ENCODE measurements at places on chromosomes 6 and 20.

GRCh38 chr20:36932476-36933426 lies 18.8 kb downstream of the SAMHD1 start:
- no peak for DNase-seq

- no peak for DNase-seq
Observed at GRCh38 chr6:11381801-11382513, 149.5 kb upstream of the NEDD9 start.

DNA sequence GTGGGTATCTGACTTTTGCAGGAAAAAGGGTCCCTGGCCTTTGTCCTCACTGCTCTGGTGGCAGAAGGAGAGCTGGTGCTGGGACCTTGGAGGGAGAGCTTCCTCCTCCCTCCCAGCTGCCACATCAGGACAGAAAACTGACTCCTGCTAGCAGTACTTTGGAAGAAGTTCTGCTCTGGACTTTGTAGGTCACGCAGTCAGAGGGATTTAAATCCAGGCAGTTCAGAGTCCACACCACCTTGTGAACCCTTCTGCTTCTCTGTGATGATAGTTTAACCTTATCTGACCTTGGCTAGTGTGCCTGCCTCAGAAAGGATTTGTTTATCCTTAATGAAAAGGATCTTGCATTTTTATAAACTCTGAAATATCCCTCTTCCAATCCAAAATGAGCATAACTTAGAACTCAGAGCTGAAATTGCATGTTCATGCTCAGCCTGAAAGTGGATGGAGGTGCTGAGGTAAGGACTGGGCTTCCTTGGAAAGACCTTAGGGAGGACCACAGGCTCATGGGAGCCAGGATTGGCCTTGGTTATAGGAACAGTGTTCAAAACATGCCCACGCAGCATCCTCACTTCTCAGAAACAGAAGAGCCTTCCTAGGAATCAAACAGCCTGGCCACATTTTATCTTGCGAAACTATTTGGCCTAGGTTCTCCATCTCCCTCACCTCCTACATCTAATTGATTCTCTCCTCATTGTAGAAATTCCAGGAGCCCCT lies 123.9 kb upstream of the SASH1 start:
- no peak for DNase-seq

DNA sequence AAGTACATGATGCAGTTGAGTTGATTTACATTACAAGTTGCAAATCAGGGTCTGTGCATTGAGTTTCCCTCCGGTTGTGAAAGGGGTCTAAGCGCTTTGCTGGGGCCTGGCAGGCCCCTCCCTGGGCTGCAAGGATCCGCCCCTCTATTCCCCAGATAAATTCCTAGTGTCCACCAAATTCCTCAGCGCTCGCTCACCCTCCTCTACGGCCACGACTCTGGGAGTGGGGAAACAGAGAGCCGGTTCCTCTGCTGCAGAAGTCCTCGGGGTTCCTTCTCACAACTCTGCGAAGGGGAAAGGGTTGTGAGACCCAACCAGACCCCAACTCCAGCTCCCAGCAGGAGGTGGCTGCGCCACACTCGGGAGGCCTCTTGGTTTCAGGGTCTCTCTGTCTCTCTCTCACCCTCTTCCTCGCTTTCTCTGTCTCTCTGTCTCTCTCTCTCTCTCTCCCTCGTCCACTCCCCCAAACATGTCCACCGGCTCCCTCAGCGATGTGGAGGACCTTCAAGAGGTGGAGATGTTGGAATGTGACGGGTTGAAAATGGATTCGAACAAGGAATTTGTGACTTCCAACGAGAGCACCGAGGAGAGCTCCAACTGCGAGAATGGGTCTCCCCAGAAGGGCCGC lies at the start of gene TCF21:
TSS of gene TCF21 (plus strand) at position 185 of the 628 bp plus-strand sequence. CDS start at position 470, 285 bp downstream.
- no peak for DNase-seq

DNA sequence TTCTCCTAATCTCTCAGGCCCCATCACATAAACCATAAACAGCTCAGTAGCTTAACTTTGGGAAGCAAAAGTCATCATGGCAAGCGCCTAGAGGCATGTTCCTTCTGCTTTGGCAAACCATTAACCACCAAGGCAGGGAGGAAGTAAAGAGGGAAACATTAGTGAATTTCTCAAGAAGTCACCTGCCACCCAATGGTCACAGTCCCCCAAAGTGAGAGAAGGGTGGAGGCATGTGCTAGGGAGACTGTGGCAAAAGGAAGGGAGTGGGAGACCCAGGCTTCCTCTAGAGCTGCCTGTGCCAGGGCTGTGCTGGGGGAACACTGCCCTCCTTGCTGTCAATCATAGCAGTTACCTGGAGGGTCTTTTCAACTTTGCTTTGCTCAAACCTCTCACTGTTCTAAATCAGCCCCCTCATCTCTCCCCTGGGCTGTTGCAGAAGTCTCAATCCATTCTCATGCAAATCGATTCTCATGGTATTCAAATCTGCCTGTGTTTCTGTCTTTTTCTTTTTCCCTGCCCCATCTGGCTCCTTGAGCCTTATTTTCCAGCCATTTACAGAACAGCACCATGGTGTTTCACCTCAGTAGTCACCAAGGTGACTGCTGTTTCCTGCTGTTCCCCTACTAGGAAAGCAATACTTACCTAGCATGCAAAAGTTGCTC lies 1.8 kb upstream of the RNF24 start:
- no peak for DNase-seq

DNA sequence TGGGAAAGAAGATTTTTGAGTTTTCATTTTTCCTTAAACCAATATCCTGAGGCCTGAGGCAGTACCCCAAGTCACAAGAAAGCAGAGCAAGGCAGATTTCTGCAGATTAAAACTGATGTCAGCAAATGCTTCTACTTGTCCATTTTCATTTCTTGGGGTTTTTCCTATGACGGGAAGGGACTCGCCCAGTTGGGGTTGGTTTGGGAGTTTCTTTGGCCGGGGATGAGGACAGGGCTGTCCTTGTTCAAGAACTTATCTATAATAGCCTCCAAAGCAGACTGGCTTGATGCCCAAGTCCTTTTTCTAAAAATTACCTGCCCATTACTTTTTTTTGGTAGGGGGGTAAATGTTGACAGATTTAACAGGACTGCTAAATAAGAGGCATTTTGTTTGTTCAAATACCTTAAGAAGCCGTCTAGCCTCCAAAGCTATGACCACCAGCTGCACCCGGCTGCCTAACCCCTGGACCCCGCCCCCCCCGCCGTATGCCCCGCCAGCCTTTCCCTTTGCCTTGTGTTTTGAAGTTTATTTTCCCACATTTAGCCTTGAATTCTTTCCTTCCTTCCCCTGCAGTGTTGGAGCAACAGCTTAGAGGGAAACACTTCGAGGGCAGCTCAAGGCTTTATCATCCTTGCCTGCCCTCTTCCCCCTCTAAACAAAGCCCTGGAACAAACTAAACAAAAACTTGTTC lies 2.5 kb downstream of the KCNK5 start:
- no peak for DNase-seq

- no peak for DNase-seq
Observed at GRCh38 chr20:57627339-57627738, 7.1 kb upstream of the ZBP1 start.

- no peak for DNase-seq
Observed at GRCh38 chr20:8194721-8195120, 62.7 kb downstream of the PLCB1 start.

GRCh38 chr6:142395768-142396231 lies 94.0 kb downstream of the ADGRG6 start:
- DNase-seq: no peak

- DNase-seq: no peak
Observed at GRCh38 chr20:13382786-13383185, 161.7 kb downstream of the ISM1 start.

- no peak for DNase-seq
Observed at GRCh38 chr6:1391800-1392309, 2.5 kb downstream of the FOXF2 start.

DNA sequence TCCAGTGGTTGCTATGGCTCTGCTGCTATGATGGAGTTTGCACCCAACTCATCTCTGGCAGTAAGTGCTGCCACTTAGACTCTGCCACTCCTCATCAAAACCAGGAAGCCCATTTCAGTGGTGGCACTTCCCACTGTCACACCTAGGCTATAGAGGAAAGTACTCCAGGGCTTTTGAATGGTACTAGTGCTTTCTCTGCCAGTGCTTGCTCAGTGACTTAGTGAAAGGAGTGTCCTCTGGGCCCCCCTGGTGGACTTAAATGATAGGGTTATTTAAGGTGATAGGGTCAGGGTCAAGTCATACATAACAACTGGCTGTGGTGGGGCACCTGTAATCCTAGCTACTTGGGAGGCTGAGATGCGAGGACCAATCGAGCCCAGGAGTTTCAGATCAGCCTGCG lies 22.8 kb downstream of the FITM2 start:
- DNase-seq: no peak

- no peak for DNase-seq
Observed at GRCh38 chr20:59912609-59913008, 20.8 kb downstream of the SYCP2 start.

DNA sequence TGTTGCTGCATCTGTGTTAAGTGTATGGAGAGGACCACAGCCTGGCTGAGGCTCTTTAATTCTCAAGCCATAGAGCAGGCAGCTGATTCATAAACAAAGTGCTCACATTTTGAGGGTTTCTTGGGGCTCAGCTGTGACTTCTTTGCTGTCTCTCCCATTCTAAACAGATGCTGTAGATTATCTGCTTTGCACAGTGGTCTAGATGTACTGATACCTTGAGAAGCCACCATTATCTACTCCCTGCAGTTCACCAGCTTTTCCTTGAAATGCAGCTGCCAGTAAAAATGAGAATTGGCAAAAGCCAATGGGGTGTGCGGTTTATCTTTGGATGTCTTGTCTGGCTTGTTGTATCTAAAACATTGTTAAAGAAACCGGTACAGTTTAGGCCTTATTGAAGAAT lies 5.2 kb upstream of the CNR1 start:
- DNase-seq: no peak

DNA sequence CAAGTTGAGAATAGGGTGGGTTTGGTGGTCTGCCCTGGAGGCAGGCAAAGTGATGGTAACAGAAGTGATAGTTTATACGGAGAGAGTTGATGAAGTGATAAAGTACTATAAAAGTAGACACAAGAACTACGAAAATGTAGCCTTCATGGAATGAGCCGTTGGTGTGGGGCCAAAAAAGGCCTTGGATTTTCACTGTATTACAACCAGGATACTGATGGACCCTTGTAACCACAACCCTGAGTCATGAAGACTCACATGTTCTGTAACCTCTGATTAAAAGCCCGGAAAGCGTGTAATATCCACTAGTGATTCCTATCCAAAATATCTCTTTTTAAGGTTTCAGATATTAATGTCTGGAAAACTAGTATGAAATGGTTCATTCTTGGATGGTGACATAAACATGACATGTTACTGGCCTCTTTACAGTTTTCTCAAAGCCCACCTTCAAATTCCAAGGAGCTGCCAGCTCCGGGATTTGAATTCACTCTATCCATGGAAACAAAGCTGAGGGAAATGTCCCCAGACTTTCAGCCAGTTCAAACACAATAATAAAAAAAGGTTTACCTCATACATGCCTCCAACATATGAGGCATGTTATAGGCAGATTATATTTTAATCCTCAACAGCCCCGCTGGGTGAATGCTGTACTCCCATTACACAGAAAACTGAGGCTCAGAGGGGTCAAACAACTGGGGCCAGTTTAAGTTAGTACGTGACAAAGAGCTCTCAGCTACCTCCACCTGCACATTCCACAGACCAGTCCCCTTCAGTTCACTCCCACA lies 55.4 kb downstream of the MRPL14 start:
- no peak for DNase-seq

- DNase-seq: no peak
Observed at GRCh38 chr20:31711179-31712111, 11.2 kb downstream of the BCL2L1 start.

GRCh38 chr6:156720691-156721685 lies 56.2 kb upstream of the ARID1B start:
- DNase-seq: no peak

- no peak for DNase-seq
Observed at GRCh38 chr20:51732096-51732791, 35.9 kb downstream of the ATP9A start.

DNA sequence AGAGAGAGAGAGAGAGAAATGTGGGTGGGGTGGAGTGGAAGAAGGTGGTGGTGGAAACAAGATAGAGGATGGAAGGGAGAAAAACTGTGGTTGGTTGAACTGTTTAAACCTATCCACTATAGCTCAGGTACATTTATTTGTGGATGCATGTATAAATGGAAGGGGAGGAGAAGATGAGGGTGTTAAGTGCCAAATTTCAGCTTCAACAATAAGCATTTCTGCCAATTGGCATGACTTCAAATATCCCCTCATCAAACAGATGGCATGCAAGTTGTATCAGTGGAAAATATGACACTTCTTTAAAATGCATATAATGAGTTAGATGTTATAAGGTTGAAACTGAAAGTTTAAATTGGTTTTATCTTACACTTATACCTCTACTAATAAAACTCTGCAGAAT lies 216.1 kb downstream of the LMBRD1 start:
- no peak for DNase-seq

GRCh38 chr6:169164986-169165385 lies 88.7 kb downstream of the THBS2 start:
- no peak for DNase-seq

DNA sequence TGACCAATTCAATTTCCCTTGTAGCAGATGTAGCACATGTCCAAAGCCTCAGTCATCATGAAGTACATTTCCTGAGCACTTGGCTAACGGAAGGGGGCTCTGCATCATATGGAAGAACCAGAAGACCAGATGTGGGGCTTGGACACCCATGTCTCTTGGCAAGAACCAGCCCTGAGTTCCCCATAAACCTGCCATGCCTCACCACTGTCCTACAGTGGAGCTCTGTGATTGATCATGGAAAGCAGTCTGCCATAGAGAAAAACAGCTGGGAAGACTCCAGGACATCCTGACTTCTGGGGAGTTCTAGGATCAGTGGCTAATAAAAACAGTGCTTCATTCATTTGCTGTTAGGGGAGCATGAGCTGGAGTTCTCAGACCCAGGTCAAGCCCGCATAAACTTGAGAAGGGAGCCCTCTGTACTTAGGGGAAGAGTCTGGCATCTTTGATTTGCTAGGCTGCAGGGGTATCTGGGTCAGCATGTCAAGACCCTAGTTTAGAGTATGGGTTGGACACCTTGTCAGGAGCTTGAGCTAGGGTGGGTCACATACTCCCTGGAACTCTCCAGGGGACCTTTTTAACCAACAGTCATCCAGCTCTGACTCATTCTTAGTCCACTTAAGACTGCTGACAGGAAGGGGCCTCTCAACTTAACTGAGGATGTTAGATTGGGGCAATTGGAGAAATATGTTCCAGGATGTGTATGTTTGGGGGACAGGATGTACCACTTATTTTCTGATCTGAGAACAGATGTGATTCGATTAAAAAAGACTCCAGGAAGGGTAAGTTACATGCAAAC lies 26.3 kb upstream of the TRAM2 start:
- no peak for DNase-seq

GRCh38 chr20:49179368-49180277 lies 8.5 kb downstream of the STAU1 start:
- no peak for DNase-seq
